ENCODE measurements at places on chromosomes 7 and 10.

DNA sequence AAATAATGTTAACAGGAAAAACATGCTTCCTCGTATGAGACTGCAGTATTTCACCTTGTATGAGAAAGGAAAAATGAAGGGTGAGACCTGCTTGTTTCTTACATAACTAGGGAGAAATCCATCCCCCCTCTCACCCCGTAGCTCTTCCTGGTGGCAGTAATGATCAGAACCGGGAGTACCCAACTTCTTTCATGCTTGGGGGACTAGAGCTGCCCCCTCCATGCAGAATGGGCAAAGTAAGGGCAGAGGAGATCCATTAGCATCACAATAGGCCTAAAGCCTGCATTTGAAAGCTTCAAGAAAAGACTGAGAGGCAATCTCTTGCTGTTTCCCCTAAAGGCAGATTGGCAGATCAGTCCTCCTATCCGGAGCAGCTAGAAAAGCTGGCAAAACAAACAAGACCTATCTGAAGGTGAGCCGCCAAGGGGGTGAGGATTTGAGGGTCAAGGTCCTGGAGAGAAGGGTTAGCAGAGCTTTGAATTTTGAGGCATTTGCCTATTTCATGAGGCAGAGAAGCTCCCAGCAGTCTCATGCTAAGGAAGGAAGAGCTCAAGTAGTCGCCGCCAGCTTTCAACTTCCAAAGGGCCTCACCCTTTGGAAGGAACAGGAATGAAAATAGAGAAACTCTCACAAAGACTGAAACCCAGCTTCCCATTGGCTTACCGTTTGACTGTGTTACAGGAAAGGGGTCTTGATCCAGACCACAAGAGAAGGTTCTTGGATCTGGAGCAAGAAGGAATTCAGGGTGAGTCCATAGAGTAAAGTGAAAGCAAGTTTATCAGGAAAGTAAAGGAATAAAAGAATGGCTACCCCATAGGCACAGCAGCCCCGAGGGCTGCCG is 36.2 kb downstream of the BAG3 start:
- DNase-seq: no peak

- DNase-seq: no peak
Measured at GRCh38 chr10:123842692-123843385, 48.8 kb downstream of the CPXM2 start.

- DNase-seq: no peak
Measured at GRCh38 chr7:67955061-67955460, 958.4 kb downstream of the TYW1 start.

GRCh38 chr7:3805151-3805550 is 504.1 kb downstream of the SDK1 start:
- no peak for DNase-seq

DNA sequence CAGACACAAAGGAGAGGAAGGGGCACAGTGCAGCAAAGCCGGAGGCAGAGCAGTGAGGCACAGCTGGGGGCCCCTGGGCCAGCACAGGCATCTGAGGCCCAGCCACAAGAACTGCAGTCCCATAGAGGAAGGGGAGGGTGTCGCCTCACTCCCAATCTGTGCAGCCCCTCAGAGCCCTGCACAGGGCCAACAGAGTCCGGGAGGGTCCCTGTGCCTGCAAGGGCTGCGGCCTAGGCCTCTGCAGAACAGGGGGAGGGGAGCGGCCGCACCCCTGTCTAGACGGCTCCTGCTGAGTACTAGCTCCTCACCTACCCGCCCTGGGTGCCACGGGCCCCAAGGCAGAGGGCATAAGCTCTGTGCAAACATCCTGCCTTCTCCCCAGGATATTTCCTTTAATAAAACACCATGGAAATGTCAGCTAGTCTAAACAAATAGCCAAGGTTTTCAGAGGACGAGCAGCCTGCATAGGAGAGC is 32.4 kb upstream of the RET start:
- DNase-seq: no peak

- DNase-seq: no peak
Measured at GRCh38 chr7:105352901-105353668, 35.6 kb downstream of the SRPK2 start.

- DNase-seq: no peak
Measured at GRCh38 chr10:123808286-123808685, 83.3 kb downstream of the CPXM2 start.

GRCh38 chr7:17009933-17010332 is 128.2 kb upstream of the AGR3 start:
- DNase-seq: no peak

- no peak for DNase-seq
Measured at GRCh38 chr7:117951285-117951684, 78.0 kb upstream of the CTTNBP2 start.

DNA sequence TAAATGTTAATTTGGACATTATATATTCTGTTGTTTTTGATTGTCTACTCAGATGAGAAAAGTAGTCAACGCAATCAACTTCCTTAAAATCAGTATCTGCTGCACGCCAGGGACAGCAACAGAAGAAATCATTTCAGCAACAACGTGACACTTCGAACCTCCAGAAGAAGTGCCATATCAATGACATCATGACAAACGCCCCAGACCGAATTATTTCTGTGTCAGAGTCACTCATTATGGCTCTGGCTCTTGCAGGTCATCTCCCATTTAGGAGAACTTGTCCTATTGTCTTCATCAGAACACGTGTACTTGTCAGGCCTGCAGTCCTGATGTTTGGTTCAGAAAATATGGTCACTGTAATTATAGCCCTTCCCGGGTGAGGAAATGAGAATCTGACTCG is 276.3 kb downstream of the ADARB2 start:
- DNase-seq: no peak

- no peak for DNase-seq
Measured at GRCh38 chr10:126520751-126521317, 132.6 kb upstream of the ADAM12 start.

DNA sequence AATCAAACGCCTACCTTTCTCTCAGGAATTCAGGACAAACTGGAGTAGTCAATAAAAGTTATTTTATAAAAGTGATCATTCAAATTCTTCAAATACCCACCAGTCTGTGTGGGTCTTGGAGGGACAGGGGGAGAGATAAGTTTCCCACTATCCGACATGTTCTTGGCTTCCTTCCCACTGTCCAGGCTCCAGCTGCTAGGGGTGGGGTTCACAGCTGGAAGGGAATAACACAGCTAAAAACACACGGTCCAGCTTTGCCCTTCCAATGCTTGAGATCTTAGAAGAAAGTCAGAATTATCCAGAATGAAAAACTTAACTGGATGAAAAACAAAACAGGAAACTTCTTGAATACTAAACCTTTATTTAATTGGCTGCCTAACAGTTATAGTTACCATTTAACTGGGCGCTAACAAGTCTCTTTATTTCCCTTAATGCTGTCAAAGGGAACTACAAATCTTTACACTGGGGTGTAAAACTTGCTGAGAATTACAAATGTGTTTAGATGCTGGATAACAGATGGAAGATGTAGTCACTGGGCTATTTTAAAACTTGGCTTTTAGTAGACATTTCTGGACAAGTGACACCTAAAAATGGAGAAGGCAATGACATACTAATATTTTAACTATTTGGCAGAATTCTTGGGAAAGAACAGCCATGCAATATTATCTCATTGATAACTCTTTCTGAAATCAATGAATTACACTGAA is 172.8 kb upstream of the IMMP2L start:
- no peak for DNase-seq

- DNase-seq: no peak
Measured at GRCh38 chr7:77370606-77371005, 45.5 kb downstream of the GSAP start.

GRCh38 chr7:45699015-45699309 is 124.8 kb downstream of the ADCY1 start:
- DNase-seq: no peak

DNA sequence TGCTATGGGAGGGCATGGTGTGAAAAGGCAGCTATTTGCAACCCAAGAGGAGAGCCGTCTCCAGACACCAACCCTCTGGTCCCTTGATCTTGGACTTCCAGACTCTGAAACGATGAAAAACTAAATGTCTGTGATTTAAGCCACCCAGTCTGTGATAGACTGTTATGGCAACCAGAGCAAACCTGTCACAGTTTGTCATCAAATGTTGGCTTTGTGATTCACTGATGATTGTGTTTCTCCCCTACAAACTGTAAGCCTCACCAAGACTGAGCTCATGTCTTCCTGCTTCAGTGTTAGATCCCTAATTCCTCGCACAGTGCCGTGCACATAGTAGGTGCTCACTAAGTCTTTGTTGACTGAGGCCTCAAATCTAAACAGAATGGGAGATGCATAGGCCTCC is 224.6 kb upstream of the PITRM1 start:
- no peak for DNase-seq

DNA sequence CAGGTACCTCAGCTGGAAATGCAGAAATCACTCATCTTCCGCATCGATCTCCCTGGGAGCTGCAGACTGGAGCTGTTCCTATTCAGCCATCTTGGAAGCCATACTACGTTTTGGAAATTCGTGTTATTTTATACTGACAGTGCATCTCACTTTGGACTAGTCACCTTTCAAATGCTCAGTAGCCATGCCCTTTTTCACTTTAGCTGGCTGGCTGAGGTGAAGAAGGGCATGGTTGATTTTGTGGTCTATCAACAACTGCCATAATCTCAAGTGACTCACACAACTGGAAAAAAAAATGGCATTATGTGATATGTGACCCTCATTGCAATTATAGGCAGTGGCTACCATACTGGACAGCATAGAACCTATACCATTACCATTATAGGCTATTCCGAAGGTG is 100.5 kb downstream of the CCDC71L start:
- DNase-seq: no peak

GRCh38 chr10:930625-931325 is 730 bp downstream of the LARP4B start:
- peak; percentile 25 for DNase-seq

GRCh38 chr10:117441361-117441760 is 66.1 kb upstream of the PDZD8 start:
- no peak for DNase-seq

DNA sequence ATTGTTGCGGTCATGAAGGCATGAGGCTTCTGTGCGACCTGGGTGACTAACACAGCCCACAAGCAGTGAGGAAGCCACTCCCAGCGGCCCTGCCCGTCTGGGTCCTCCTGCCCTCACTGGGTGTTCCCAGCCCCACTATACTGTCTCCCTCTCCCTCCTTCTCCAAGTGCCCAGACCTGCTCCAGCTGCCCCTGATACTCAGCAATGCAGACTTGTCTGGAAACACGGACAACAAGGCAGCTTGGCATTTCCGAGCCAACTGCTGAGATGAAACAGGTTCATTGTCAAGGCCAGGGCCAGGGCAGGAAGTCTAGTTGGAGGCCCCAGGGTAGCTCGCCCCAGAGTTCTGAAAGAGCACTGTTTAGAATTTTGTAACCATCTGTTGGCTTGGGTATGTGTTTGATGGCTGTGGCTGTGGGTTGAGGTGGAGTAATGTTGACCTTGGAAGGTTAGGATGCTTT is 95.7 kb downstream of the RBM20 start:
- no peak for DNase-seq

DNA sequence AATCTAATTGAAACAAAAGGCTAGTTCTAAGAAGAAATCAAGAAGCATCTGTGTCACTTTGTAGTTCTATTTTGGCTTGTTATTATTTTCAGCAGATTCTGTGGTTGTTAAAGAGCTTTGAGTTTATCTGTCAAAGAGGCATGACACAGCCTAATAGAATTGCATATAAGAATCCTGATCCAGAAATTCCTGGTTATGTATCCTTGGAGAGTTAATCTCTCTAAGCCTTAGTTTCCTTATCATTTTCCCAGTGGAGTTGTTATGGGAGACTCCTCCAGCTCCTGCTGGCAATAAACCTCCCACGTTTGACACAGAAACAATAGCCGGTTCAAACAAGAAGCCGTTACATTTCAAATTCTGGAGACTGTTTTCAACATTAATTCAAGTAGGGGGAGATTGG is 288.3 kb downstream of the SDHAF3 start:
- no peak for DNase-seq

DNA sequence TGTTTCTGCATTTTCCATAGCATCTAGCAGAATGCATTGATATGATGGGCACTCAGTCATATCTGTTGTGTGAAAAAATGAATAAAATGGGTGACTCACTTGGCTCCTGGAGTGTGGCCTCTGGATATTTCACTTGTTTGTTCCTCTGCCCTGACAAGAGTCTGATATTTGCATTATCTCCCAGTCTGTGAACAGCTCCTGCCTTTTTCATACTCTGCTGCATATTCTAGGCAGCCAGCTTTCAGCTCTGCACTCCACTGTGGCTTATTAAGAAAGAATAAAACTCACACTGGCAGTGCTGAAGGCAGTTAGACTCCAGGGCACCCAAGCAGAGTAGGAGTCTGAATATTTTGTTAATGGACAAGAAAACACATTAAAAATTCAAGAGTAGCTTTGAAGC is 623.9 kb downstream of the SORCS1 start:
- no peak for DNase-seq

GRCh38 chr10:123786896-123787295 is 104.7 kb downstream of the CPXM2 start:
- no peak for DNase-seq

DNA sequence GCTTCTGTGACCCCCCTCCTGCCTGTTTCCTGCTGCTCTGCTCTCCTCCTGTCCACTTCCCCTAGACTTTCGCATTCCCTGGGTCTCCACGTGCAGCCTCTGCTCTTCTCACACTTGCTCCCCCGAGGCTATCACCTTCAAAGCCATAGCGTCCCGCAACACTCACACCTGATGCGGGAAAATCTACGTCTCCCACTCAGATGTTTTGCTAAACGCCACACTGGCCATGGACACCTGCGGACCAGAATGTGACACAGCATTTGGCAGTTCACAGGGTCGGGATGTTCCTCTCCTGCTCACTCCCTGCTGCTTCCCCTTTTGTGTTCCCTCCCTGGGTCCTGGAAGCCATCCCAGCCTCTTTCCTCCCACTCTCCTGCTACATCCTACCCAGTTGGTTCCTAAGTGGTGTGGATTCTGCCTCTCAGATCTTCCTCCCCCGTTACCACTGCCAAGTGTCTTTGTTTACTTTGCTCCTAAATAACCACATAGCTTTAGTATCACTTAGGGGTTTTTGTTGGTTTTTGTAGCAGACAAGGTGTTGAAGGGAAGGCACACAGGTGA is 33.7 kb upstream of the RBM33 start:
- DNase-seq: no peak

DNA sequence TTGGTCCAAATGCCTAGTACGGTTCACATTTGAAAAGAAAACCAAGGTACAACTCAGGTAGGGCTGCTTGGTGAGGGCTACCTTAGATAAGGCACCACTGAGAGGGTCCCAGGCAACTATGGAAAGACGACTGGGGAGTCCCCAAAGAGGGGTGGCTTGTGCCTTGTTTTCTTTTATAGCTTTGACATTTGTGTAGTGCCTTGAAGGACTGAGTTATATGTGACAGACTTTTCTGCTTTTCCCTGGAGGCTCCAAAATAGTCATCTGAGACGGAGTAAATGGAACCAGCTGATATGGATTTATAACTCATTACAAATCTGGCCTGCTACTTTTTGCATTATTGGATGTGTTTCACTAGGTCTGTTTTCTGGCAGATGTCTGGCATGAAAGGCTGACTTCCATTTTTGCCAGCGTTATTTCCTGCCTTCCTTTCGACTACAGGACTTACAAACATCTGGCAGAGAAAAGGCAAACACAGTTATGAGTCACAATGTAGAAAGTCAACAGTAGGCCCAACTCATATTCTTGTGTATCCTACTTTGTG is 88.2 kb upstream of the IMMP2L start:
- no peak for DNase-seq

GRCh38 chr7:83118347-83119025 is 44.2 kb downstream of the PCLO start:
- no peak for DNase-seq
